ENCODE measurements at places on chromosomes 16 and 17.
A peak's percentile ranks its signal among the peaks of the same experiment; 100 is the strongest.

DNA sequence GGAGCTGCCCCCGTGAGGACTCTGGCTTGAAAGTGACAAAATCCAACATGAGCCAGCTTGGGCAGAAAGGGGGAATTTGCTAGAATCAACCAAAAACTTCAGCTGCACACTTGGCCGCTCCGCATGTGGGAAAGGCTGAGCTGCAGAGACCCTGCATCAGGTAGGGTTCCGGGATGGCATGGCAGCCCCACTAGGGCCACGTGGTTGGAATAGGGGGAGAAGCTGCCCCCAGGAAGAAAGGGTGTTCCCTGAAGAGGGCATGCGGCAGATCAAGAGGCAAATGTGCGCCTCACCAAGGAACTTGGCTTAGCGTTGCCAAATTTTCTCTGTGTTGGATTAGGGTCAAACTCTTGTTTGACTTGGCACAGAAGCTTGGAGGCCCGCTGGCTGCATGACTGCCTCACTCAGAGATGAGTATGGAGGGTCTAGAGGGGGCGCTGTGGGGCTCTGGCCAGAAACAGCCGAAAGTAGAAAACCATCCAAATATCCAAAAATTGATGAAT, 29.2 kb upstream of the WFIKKN2 start:
- DNase-seq = peak; percentile 40

DNA sequence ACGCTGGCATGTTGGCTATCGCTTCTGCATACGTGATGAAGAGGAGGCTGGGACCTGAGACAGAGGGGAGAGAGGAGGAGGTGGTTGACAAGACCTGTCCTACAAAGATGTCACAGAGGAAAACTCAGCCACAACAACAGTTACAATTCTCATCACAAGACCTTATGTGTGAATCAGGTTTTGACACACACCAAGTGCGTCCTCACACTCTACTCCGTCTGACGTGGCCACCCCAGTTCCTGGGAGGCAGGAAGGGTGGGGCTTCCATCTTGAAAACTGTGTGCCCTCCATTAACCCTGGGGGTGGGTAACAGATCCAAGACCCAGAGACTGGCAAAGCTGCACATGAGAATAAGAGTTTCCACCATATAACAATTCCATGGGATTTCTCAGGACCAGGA, 24.1 kb downstream of the SLC6A4 start:
- DNase-seq = no peak

- DNase-seq = no peak
Observed at GRCh38 chr16:47499700-47500264, 38.7 kb downstream of the PHKB start.

GRCh38 chr17:63676584-63676983, 23.3 kb downstream of the LIMD2 start:
- DNase-seq = no peak

DNA sequence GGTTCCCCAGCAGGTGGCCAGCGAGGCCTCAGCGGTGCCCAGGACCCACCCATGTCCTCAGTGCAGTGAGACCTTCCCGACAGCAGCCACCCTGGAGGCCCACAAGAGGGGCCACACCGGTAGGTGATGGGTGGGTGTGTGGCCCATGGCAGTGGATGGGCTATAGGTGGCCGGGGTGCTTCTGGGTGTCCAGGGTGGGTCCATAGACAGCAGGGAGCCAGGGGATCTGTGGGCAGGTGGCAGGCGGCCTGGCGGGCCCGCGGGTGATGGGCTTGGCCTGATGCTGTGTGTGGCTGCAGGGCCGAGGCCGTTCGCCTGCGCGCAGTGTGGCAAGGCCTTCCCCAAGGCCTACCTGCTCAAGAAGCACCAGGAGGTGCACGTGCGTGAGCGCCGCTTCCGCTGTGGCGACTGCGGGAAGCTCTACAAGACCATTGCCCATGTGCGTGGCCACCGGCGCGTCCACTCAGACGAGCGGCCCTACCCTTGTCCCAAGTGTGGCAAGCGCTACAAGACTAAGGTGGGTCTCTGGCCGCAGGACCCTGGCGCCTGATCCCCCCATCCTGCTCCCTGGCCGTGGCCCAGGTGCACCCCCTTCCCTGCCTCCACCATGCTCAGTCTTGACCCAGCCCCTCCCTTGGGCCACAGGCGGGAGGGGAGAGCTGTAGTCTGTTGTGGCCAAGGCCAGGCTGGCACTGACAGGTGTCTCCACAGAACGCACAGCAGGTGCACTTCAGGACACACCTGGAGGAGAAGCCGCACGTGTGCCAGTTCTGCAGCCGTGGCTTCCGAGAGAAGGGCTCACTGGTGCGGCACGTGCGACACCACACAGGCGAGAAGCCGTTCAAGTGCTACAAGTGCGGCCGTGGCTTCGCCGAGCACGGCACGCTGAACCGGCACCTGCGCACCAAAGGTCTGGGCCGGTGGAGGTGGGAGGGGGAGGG, 2.1 kb upstream of the DNASE1L2 start:
- DNase-seq = no peak

GRCh38 chr16:83023640-83024039, 396.9 kb downstream of the CDH13 start:
- no peak for DNase-seq

GRCh38 chr17:33377837-33378595, 84.9 kb upstream of the ASIC2 start:
- DNase-seq = no peak

DNA sequence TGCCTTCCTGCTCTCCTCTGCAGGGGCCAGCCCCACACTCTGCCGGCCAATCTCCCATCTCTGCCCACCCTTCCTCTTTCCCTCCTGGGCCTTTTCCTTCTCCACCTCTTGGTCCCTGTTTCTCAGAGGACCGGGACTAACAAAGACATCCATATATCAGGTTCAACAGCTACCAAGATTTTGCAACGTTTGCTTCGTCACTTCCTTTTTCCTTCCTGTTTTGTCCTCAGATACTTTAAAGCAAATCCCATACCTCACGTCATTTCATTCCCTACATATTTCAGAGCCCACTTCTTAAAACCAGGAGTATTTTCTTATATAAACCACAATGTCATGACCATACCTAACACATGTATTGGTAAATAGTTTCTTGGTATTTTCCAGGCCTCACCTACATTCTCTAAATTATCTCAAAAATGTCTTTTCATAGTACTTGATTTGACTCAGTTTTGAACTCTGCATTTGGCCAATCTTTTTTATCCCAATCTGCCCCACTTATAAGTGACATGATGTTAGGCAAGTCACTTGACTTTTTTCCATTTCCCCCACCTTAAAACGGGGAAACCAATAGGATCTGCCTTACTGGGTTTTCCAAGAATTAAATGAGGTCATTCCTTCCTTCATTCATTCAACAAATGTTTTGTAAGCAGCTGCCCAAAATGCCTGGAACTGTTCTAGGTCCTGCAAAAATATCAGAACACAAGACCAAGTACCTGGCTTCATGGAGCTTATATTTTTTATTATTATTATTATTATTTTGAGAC, 7.2 kb upstream of the USP10 start:
- no peak for DNase-seq

DNA sequence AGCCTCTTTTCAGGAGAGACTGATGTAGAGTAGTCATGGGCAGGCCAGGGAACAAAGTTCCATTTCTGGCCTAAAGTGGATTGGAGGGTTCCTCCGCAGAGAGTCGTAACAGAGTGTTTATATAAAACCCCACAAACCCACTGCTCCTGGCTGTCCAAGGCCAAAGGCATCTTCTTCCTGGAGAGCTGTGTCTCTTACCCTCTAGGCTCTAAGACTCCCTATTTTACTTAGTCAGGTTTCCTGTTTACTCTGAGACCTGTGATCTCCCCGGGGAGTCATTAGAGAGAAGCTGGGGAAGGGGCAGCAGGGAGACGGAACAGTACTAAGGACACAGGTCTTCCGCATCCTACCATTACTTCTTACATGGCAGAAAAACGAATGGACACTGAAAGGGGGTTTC, 69.5 kb downstream of the HIC1 start:
- DNase-seq = no peak

DNA sequence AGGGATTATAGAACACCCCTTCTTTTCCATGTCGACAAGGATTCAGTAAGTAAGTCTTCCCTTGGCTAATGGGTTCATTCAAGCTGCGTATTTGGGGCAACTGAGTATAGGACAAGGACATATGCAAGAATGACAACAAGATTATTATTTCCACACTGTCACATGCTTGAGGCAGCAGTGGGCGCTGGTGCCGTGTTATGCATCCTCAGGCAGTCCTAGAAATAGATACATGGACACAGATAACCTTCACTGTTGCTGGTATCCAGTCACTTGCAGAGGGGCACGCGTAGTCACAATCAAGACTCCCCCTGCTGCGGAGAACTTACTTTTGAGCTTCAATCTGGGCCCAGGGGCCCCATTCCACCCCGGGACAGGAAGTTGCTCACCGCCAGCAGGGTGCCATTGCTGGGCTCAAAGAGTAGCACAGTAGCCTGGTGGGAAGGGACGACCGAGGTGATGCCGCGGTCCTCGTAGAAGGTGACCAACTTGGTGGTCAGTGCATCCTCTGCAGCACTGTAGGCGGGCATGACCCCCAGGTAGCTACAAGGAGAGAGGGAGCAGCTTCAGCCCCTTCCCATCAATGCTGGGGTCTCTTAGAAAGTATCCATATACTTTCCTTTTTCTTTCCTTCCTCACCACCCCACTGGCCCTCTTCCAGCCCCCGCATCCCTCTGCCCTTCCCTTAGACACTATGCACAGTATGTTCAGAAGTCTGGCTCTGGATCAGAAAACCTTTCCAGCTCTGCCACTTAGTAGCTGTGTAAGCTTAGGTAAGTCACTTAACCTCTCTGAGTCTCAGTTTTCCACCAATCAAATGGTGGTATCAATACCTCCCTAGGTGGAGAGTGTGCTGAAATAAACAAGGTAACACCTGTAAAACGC, 804 bp downstream of the CRYM start:
- DNase-seq = no peak

- no peak for DNase-seq
Observed at GRCh38 chr16:80045861-80046260, 445.3 kb upstream of the MAF start.

GRCh38 chr16:13414154-13414553, 505.8 kb upstream of the ERCC4 start:
- DNase-seq = no peak

DNA sequence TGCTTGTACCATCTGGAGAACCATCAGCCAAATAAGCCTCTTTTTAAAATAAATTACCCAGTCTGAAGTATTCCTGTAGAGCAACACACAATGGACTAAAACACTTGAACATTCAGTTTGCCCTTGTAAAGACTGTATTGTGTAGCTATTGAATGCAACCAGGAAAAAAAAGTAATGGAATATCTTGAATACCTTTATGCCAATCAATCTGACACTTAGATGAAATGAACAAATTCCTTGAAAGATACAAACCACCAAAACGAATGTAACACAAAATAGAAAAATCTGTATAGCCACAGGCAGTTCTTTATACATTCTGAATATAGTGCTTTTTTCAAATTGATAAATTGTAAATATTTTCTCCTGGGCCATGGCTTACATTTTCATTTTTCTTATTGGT, 63.3 kb upstream of the KCNJ16 start:
- DNase-seq = no peak

GRCh38 chr16:4767872-4768548, 1.0 kb upstream of the ZNF500 start:
- no peak for DNase-seq

GRCh38 chr16:84593825-84594724, 23.8 kb downstream of the COTL1 start:
- peak; percentile 65 for DNase-seq

DNA sequence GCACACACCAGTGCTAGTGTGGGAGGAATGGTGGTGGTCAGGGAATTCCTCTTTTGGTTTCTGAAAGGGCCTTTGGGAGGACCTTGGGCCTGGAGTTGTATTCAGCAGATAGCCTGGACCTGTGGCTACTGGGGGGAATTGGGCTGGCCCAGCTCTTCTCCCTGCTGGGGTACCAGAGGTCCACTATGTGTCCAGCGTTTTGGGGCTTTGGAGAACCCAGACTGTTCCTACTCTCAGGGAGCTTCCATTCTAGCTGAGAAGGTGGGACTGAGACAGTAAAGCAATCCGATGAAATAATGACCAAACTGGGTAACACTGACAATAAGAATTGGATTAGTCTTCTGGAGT, 2.4 kb downstream of the EPN3 start:
- DNase-seq = no peak

GRCh38 chr17:36149296-36149820, 27.1 kb downstream of the TBC1D3B start:
- peak; percentile 19 for DNase-seq

GRCh38 chr16:3007059-3007956, 5.4 kb upstream of the CLDN9 start:
- peak; percentile 72 for DNase-seq

DNA sequence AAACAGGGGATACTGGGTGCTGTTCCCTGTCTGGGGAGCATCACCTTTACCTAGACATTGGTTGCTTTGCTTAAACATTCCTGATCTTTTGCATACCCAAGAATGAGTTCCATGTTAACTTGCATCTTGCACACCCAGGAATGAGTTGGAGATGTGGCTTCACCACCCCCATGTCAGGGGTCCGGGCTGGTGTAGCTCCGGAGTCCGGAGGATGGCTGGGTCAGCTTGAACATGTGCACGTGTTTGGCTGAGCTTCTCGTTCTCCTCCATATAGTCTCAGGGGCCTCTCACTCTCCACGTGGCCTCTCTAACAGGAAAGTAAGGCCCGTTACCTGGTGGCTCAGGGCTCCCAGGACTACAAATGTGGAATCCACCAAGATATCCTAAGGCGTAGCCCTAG, 18.2 kb upstream of the AMZ2 start:
- no peak for DNase-seq

DNA sequence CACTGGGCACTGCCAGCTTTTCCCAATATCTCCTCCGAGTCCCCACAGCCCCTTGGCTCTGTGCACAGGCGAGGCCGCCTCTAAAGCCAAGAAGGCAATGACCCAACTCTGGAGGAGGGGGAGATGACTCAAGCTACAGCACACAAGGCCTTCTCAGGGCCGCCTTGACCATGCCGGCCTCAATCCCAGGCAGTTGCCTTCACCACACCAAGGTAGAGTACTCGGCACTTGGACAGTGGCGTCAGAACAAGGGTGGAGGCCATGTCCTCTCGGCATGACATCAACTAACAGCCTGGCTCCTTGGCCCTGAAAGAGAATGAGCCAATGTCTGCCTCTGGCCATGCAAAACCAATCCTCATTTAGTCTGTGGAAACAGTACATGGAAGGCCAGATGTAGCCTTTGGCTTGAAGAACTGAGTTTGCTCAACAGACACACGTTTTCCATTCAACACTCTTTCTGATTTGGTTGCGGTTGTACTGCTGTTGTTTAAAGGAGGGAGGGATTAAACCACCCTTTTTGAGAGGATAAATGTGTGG, 139.6 kb downstream of the XYLT1 start:
- no peak for DNase-seq

GRCh38 chr16:84548971-84549844, 44.7 kb upstream of the MEAK7 start:
- DNase-seq = no peak

DNA sequence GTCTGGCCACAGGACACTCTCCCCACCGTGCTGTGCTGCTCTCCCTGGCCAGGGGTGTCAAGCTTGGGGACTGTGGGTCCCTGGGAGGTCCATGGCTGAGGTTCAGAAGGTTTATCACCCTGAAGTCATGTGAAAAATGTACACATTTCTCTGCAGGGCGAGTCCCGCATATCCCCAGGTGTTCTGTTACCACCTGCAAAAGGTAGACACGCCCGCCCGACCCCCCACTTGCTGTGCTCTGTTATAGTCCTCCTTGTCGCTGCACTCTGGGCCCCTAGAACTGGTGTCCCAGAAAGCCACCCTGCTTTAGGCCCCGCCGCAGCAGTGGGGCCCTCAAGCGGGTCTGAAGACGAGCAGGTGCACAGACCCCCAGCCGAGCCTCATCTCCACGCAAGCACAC, 11.8 kb downstream of the JPT2 start:
- no peak for DNase-seq

GRCh38 chr16:51143196-51143977, 7.7 kb downstream of the SALL1 start:
- no peak for DNase-seq

- no peak for DNase-seq
Observed at GRCh38 chr17:75194879-75195278, 10.6 kb upstream of the NUP85 start.
